RPMI8226 (cell line): ENCODE measurements at places on chromosomes 5 and 9.

DNA sequence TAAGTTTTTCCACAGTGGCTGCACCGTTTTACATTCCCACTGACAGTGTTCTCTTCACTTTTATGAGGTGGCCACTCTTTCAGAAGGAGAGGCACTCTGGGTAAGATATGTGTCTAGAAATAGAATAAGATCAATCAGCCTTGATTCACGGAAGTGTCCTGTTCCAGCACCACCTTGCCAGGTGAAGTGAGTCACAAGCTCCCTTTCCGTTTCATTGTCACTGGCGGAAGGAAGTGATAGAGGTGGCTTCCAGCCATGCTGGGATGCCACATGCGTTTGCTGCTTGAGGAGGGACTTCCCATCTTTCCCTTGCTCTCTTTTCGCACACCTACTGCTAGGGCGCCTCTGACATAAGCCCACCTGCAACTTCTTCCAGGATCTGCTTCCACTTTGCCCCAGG is 217.1 kb downstream of the PIK3R1 start:
- DNase-seq: no peak

- DNase-seq: no peak
Measured at GRCh38 chr5:151139015-151139414, 18.6 kb downstream of the ANXA6 start.

- no peak for DNase-seq
Measured at GRCh38 chr9:129627556-129628440, 1.8 kb downstream of the NTMT1 start.

DNA sequence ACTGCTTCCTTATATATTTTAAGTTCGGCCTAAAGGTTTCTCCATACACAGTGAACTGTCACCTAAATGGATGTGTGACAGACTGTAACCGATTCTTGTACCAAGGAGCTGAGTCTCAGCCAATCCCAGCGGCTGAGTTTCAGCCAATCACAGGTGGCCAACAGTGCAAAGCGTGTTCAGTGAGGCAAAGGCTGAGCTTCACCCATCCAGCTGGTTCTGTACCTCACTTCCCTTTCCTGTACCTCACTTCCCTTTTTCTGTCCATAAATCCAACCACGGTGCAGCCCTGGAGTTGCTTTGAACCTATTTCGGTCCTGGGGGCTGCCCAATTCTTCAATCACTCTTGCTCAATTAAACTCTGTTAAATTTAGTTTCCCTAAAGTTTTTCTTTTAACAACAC is 15.7 kb upstream of the TBC1D9B start:
- DNase-seq: peak; percentile 14

GRCh38 chr5:14112998-14113652 is 30.0 kb upstream of the TRIO start:
- DNase-seq: no peak

DNA sequence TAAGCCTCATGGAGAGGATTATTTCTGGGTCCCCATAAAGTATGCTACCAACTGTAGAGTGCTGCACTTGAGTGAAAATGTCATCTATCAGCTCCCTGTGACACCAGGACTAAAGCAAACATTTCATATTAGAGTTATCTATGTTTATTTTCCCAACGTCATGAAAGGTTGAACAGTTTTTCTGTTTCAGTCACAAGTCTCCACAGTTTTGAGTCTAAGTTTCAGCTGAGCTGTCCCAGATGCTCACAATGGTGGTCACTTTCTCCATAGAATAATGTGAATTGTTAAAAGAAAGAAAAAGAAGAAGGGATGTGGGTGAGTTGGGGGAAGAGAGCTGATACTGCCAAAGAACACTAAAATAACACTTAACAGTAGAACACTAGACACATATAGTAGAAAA is 126.3 kb upstream of the C9orf72 start:
- no peak for DNase-seq

- no peak for DNase-seq
Measured at GRCh38 chr5:60505373-60506171, 194.4 kb downstream of the DEPDC1B start.

DNA sequence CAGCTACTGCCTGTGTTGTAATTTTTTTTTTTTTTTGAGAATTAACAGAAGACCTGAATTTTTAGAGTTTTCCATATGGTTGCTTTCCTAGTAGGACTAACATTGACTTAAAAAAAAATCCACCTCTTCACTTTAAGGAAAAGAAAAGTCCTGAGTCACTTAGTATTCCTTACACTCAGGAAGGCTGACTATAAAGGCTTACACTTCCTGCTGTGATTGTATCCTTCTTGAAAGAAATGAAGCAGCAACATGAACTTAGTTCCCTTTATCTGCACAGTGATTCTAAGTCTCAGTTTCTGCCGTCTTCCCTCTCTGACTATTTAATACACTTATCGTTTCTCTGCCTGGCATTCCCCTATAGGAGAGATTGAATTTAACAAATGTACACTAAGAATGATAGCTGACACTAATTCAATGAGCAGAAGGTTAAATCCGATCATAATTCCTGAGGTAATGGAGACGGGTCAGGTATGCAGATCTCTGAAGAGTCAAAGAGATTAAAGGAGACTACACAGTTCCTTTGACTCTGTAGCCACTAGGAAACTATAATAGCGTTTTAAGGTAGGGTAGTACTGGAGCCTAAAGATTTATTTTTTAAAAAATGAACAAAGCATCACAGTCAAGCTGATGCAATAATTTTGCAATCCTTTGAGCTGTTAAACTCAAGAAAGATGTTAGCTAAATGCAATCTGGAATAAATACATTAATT is 185.1 kb upstream of the ELAVL2 start:
- DNase-seq: no peak

DNA sequence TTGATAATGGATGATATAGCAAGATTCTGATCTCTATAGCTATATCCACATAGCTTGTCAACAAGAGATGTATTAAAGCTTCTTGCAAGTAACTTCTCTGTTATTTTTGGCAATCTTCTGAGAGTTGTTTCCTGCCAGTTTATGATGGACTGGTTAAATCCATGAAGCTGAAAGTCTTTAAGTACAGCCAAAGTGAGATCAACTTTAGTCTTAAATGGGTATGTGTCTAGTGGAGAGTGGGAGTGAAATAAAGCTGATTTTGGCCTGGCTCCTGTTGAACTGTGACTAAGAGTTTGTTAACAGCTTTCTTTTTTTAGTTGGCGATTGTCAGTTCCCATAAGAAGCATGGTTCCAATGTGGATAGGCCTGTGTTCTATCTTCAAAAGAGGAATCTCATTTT is 350.9 kb upstream of the PCSK5 start:
- DNase-seq: no peak

GRCh38 chr9:18459962-18460584 is 13.9 kb upstream of the ADAMTSL1 start:
- DNase-seq: no peak

DNA sequence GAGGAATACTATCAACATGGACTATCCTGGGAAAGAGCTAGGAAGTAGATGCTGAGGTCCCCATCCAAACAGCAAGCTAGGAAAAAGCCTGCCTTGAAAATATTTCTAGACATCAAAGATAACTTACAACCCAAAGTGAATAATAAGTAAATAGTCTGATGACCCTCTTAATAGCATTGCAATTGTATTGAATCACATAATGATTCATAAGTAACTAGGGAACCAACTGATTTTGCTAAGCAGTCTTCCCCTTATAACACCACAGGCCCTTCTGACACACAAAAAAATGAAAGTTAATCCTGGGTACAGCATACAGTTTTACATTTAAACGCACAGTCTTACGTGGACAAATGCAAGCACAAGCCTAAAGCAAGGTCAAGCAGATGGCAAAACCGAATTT is 199.3 kb downstream of the RFK start:
- DNase-seq: no peak
